T-helper 17 cell (primary cell): ENCODE measurements at places on chromosomes 3 and 15.
A peak's percentile ranks its signal among the peaks of the same experiment; 100 is the strongest.

DNA sequence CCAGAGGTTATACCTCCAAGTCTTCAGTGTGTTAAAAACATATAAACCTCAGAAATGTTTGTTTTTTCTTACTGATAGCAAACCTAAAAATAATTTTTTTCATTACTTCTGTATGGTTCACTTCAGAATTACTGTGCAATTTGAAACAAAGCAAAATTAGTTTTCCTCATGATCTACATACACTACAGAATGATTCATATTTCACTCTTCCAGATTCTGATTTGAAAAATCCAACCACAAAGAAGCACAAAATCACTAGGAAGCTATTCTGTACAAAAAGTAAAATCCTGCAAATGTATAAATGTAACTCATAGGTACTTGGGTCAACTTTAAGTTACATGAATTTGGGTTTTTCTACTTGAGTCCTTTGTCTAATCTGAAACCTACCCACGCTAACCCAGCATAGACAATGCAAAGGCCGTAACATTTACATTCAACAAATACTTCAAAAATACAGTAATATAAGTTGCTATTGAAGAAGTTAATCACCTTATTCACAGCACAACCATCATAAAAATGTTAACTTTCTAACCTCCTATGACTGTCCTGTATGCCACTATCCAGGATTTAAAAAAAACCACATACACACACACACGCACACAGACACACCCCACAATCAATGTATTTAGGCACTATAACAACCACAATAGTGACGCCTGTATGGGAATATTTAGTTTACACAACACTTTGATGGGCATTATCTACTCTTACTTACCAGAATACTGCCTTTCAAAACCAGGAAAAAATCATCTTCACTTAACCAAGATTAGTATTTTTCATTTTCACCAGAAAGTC lies 11.5 kb downstream of the ATP13A3 start:
- DNase-seq: no peak

GRCh38 chr15:28962851-28963710 lies 77.3 kb downstream of the APBA2 start:
- DNase-seq: no peak

- no peak for DNase-seq
Measured at GRCh38 chr3:72763751-72764440, 84.3 kb downstream of the SHQ1 start.

GRCh38 chr3:16243706-16244490 lies 20.8 kb downstream of the DPH3 start:
- DNase-seq: no peak

- DNase-seq: no peak
Measured at GRCh38 chr3:43455233-43455632, 166.6 kb downstream of the ANO10 start.

- no peak for DNase-seq
Measured at GRCh38 chr3:17442332-17443049, 299.9 kb downstream of the TBC1D5 start.

GRCh38 chr15:38524156-38524555 lies 40.5 kb downstream of the RASGRP1 start:
- no peak for DNase-seq

DNA sequence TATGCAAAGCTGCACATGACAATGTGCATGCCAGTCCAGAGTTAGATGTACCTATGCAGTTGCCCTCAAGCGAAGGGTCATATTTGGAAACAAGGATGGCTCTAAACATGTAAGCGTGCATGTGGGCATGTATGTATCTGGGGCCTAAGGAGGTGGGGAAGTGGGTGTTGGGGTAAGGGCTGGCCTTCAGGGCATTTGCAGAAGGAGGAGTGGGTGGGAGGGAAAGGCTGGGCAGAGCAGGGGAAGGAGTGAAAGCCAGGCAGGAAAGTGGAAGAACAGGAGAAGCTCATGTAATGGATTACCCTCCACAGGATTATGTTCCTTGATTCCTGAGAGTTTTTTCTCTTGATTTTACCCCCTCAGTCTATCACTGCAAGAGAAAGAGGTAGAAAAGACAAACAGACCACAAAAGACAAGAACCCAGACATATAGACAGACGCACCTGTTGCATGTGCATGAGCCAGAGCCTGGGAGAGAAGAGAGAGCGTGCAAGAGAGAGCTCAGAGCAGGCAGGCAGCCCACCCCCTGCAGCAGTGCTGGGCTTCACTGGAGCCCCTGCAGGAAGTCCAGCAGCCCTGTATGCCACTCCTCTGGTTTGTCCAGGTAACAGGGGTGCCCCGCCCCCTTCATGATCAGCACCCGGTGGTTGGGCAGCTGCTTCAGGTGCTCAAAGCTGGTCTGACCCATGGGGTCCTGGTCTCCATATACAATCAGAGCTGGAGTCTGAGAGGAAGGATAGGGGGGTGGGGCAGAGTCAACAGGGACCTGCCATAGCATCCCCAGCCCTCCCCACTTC lies 1.8 kb upstream of the PCBP4 start:
- DNase-seq: no peak

GRCh38 chr3:149332227-149332765 lies 1.1 kb downstream of the TM4SF18 start:
- no peak for DNase-seq

DNA sequence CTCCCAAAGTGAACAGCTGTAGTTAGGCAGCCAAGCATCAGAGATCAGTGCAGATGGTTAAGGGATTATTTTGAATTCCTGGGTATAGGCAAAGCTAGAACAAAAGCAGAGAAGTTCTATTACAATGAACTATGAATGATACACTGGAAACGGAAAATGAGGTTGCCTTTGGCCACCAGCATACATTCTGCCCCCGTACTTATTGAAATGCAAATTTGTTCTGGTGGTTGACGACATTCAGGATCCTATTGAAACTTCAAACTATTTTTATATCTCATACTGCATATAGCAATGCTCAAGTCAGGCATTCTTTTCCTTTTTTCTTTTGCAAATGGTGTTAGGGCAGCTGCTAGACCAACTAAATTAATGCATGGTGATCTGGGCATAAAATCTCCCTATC lies 61.7 kb downstream of the SLC12A1 start:
- no peak for DNase-seq

DNA sequence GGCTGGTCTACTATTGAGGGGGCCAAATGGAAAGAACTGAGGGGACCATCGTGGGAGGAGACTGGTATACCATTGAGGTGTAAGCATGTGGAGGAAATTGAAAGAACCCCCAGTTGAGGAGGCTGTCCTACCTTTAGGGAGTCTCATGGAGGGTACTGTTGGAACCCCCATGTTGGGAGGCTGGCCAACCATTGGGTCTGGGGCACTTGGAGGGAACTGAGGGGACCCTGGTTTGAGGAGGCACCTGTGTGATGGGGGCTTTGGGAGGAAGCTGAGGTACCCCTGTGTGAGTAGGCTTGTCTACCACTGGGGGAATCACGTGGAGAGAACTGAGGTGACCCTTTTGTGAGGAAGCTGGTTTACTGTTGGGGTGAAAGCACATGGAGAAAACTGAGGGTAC lies 157.5 kb downstream of the FBLN2 start:
- no peak for DNase-seq

DNA sequence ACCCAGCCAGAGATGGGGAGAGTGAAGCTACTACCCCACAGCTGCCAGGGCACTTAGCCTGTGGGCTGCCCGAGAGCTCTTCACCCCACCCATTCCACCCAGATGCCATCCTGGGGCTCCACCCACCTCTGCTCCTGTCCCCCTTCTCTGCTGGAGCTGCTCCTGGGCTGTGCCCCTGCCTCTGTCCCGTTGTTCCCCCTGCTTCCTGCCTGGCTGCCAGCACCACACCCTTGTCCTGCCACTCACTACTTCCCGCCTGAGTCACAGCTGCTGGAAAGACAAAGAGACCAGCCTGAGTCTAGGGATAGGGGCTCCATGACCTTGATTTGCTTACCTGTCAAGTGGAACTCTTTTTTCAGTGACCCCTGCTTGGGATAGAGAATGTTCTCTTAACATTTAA lies 12.4 kb downstream of the GNAI2 start:
- no peak for DNase-seq

DNA sequence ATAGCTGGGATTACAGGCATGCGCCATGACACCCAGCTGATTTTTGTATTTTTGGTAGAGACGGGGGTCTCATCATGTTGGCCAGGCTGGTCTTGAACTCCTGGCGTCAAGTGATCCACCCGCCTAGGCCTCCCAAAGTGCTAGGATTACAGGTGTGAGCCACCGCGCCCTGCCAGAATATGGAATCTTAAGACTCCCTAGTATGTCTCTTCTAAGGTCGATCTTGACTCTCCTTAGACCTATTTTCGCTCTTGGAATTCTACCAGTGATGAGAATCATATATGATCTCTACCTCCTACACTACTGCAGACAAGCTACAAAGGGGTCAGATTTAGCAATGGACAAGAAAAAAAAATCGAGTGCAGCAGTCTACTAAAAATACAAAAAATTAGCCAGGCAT lies 19.3 kb upstream of the EOGT start:
- no peak for DNase-seq

DNA sequence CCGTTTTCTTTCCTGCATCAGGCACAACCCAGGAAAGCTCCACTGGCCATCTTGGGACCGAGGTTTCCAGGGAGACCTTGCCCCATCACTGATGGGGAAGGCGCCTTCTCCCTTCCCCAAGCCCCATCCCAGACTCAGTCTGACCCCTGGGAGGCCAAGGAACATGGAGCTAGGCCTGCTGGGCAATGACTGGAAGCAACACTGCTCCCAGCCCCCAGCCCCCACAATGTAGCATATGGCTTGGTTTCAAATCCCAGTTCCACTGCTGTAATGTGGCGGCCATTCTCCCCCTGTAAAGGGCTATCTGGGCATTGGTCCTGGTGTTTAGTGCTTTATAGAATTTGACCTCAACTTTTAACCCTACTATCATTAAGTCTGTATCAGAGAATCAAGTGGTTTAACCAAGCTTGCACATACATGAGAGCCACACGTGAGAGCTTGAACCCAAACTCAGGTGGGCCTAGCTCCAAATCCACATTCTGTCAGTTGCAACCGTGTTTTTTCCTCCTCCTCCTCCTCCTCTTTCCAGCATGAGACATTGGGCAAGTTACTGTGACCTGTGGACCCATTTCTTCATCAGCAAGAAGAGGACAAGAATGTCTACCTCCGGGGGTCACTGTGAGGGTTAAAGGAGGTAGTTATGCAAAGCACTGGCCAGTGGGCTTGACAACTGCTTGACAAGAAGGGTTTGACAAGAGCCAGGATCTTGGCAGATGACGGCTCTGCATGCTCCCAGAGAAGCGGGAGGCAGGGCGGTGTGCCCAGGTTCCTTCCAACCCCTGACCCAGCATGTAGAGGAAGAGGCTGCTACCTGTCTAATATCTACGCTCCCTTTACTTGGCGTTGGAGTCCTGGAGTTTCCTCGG lies 37.4 kb downstream of the KLHL25 start:
- DNase-seq: no peak

DNA sequence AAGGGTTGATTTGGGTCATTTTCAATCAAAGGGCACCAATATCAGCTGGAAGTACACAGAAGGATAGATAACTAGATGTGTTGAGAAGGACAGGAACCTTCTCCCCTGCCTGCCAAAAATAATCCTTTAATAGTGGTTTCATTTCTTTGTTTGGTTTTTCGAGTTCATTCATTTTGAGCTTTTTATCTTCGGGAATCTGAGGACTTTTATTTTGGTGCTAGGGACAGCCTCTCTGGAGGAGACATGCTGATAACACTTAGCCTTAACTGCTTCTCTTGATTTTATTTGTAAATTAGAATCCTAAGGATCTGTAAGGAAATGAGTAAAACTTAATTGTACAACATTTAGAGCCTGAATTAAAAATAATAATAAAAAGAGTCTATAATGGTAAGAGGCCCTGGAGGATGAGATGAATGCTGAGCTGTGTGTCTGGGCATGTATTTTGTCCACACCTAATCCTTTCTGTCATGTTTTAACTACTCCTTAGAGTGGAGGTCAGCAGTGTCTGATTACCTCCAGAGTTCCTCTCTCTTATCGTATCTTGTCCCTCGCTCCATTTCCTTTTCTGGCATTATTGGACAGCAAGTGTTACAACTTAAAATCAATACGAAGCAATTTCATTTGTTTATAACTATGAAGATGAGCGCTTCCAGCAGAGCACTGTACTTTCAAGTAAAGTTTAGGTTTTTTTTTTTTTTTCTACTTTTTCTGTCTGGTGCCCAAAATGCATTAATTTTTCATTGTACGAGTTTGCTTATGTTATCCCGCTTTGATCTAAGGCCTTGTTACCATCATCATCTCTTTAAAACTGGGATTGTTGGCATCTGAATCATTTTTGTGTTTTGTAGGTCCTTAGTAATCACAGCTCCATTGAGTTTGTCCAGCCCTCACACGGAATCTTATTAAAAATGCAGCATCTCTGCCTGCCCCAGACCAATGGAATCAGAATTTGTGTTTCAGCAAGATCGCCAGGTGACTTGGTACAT lies 22.8 kb downstream of the PTPRG start:
- no peak for DNase-seq

DNA sequence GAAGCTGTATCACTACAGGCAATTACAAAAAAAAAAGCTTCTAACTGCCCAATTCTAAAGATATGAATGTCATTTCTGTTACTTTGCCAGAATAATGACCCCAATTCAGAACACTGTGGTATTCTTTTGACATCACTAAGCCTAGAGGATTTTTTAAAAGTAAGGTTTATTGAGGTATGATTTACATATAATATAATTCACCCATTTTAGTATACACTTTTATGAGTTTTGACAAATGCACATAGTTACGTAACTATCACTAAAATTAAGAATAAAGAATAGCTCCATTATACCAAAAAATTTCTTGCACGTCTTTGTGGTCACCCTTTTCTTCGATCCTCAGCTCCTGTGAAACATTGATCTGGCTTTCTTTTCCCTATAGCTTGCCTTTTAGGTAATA lies 74.0 kb upstream of the PLSCR5 start:
- no peak for DNase-seq

GRCh38 chr3:120181632-120182031 lies 87.4 kb upstream of the GSK3B start:
- DNase-seq: no peak

DNA sequence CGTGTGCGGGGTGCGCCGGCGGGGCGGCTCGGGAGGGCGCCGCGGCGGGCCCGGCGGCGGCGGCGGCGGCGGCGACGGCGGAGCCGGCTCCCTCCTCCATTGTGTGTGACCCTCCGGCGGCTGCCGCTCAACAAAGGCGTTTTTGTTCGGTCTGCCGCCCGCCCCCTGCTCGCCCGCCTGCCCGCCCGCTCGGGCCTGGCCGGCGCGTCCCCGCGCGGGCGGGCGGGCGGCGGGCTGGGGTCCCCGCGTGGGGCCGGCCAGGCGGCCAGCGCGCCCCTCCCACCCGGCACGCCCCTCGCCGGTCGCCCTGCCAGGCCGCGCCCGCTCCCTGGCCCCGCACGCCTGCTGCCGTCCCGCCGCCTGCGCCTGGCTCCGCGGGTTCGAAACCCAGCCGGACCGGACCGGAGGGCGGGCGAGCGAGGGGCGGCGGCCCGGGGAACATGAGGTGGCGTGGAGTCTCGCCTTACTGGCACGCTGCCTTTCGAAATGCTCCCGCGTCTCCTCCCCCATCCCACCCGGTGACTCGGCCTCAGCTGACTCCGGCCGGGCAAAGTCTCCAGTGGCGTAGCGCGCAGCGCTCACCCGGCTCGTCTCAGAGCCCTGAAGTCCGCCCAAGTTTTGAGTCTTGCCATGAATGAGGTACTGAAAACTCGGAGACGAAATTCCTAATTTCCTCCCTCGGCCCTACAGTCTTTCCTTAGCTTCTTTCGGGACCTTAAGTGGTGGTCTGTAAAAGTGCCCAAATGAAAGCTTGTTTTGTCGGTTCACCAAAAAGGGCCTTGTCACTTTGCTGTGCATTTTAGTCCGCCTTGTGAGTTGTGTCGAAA lies 588 bp downstream of the MAPK6 start:
- DNase-seq: peak; percentile 40
